ENCODE measurements at places on chromosomes 1 and 21. TPM values are rescaled to one million over a fixed set of nuclear protein-coding genes. Genes with fewer than 3 reads are reported as not detected.

Gene SDHC
- total RNA-seq, result 36.1 TPM

Gene ETV3L
- not detected for total RNA-seq

GRCh38 chr1:203628201-203629015 is 1.8 kb downstream of the ATP2B4 start:
- peak; percentile 56 for DNase-seq

GRCh38 chr1:17082761-17083160 is 28.9 kb upstream of the SDHB start:
- no peak for DNase-seq

DNA sequence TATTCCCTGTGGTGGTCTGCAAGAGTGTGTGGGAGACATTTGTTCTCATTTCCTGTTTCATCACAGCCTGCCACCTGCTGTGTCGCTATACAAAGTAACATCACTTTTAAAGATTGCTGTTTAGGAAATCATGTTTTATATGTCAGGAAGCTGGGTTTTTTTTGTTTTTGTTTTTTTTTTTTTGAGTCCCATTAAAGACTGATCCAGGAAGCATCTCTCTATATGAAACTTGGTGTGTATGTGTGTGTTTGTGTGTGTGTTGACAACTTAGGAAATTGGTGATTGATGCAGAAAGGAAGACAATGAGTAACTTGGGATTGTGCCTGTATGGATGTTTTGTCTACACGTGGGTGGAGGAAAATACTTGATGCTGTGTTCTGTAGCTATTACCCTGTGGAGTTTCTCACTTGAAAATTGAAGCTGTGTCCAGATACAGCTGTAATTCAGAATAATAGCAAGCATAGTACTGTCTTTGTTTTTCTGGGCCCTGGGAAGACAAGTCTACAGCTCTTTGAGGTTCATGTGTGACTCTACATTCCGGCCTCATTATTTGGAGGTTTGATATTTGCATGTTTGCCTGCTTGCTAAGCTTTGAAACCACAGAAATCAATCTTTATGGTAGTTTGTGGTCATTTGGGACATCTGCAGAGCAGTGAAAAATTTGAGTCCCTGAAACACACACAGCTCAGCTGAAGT is 47.9 kb downstream of the LAMC1 start:
- DNase-seq, result peak; percentile 95

DNA sequence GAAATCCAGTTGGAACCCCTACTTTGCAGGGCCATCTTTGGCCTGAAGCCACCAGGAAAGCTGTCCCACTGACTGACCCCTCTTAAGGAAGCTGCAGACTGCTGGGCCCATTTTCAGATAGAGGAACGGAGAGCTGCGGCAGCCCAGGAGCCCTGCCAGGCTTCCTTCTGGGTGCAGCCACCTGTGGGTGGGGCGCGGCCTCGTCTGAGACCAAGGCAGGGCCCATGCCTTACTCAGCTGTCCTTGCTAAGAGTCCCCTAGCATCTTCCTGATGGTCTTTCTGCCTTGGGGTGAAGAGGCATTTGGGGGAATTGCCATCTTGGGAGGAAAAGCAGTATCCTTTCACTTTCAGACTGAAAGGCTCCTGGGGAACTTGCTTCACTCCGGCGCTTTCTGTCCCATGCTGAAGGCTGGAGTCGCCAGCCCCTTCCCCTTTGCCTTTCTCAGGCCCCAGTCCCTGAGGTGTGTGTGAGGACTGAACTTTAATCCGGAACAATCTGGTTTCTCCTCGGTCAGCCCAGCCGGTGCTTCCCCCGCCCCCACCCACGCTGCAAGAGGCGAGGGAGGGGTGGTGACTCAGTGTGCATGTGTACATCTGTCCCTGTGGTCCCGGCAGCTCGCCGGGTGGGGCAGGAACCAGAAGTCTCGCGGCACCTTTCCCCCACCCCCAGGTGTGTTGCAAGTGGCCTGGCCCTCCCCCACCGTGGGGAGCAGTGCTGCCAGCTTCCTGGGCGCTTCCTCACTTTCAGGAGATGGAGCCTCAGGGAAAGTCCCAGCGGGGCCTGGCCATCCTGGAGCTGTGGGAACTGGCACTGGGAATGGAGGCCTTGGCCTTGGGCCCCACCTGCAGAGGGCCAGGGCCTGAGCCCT is 5.1 kb downstream of the ZC3H12A start:
- DNase-seq, result peak; percentile 90

DNA sequence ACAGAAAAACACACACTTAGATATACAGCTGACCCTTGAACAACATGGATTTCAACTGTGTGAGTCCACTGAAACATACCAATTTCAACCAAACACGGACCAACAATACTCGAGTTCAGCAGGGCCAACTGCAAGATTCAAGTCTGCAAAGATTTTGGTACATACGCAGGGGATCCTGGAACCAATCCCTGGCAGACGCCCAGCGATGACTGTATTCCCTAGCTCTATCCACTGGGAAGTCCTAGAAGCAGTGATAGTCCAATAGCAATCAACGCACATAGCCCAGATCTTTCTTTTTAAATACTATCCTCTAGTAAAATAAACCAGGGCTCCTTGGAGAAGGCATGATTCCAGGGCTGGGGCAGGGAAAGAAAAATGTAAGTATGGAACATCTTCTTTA is 9.0 kb downstream of the DDX59 start:
- DNase-seq, result no peak

GRCh38 chr1:151106894-151107293 is 36.3 kb downstream of the GABPB2 start:
- peak; percentile 68 for DNase-seq

DNA sequence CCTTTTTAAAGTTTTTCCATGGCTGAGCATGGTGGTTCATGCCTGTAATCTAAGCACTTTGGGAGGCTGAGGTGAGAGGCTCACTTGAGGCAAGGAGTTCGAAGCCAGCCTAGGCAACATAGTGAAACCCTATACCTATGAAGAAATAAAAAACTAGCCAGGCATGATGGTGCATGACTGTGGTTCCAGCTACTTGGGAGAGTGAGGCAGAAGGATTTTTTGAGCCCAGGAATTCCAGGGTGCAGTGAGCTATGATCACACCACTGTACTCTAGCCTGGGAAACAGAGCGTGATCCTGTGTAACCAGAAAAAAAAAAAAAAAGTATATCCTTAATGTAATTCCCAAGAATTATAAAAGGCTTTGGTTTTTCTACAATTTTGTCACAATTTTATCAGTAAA is 17.4 kb downstream of the DEPDC1 start:
- DNase-seq, result no peak

- peak; percentile 31 for DNase-seq
These were observed 27.5 kb downstream of the ATP8B2 start for GRCh38 chr1:154352581-154353459.

DNA sequence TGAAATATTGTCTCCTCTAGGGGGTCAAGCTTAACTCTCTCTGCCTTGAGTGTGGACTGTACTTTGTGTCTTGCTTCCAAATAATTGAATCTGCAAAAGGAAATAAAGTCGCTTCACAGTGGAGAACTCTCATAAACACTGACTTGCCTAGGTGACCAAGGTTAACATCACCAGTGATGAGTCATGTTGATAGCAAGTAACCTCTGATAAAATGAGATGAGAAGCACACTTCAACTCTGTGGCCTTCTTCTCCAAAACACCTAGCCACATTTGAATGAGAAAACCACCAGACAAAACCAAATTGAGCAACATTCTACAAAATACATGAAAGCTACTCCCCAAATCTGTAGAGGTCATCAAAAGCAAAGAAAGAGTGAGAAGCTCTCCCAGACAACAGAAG is 37.6 kb downstream of the PDE4B start:
- peak; percentile 27 for DNase-seq

Measured in IMR-90 (cell line).